ENCODE measurements at places on chromosomes 12 and 14. TPM values are rescaled to one million over a fixed set of nuclear protein-coding genes. Genes with fewer than 3 reads are reported as not detected.
A peak's percentile ranks its signal among the peaks of the same experiment; 100 is the strongest.

POTEM gene
- total RNA-seq, result 0.57 TPM

- DNase-seq, result peak; percentile 25
Measured at GRCh38 chr12:122961531-122962329, 4.5 kb downstream of the ABCB9 start.

DNA sequence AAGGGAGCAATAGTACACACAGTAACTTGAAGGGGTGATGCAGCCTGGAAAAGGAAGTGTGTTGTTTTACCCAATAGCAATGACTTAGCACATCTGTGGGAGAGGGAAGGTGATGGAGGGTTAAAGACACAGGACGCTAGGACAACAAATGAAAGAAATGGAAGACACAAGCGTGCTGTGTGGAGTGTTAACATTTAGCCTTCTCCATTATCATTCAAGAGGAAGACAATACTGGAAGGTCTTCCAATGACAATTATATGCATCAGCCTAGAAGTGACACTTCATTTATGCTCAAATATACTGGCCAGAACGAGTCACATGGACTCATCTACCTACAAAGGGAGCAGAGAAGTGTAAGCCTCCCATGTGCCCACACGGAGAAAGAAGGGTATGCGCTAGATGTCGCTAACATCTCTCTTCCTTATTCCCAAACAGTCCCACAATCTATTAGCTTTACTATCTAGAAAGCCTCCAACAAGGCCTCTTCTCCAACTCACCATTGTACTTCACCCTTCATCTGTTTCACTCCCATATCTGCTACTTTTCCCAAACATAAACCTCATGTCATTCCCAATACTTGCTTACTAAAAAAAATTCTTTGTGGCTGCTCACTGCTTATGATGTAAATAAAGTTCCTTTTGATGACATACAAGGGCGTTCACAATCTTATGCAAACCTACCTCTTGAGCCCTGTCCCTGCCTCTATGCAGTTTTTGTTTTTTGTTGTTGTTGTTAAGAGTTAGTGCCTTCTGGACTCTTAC lies 20.3 kb downstream of the PPM1H start:
- no peak for DNase-seq

DNA sequence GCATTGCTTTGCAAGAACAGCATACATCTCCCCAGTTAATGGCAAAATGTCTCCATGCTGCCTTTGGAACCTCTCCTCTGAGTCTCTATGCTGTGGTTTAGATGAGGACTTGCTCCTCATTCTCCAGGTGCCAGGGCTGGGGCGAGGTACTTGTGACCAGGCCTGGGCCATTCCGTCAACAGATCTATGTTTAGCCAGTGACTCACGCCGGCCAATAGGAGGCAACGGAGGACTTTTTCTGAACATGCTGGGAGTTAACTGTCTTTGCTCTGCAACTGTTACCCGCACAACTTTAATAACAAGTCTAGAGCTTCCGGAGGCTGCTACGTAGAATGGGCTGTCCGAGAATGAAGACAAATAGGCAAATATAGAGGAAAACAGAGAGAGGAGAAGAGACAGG lies 214.2 kb downstream of the GLT1D1 start:
- DNase-seq, result peak; percentile 74

GRCh38 chr12:109744986-109745942 lies 31.6 kb downstream of the FAM222A start:
- no peak for DNase-seq

DNA sequence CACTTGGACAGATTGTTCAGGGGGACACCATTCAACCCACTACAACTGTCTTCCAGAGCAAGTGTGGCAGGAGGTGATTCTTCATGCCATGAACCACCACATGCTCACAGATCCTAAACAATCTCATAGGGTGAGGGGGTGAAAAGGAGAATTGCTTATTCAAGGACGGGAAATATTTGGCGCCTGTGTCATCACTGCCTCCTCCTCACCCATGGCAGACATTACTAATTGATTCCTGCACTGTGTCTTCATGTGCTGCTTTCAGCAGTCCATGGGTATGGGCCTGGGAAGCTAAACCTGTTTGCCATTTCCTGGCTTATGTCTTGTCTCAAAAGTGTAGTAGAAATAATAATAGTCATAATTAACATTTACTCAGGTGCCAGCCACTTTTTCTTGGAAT lies 31.3 kb downstream of the MMAB start:
- DNase-seq, result peak; percentile 58

GRCh38 chr12:2589381-2589780 lies 205.4 kb upstream of the FKBP4 start:
- no peak for DNase-seq

GRCh38 chr12:11556682-11557081 lies 92.8 kb upstream of the ETV6 start:
- DNase-seq, result no peak

- DNase-seq, result peak; percentile 76
Measured at GRCh38 chr12:75489613-75490210, 9.2 kb downstream of the GLIPR1 start.

- no peak for DNase-seq
Measured at GRCh38 chr12:45509187-45509586, 220.3 kb upstream of the ARID2 start.

DNA sequence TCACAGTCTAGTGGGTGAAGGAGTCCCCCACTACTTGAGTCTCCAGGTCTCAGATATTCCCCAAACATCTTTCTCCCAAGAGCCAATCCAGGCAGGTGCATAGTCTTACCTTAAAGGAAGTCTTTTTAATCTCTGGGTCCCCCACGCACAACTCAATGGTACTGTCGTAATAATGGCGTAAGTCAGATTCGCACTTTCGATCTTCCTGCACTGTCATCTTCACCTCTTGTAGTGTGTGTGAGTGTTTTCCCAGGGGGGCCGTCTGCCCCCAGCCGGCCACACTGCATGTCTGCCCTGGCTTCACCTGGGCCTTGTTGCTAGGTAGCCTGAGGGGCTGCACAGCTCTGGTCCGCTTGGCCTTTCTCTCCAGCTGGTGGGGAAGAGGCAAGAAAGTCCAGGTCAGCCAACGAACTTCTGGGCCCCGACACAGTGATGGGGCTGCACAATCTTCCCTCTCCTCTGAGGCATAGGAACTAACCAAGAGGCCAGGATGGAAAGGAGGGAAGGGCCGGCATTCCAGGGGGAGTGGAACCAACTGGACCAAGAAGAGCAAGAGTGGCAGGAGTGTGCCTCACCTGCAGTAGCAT lies 2.1 kb downstream of the GZMB start:
- DNase-seq, result no peak

DNA sequence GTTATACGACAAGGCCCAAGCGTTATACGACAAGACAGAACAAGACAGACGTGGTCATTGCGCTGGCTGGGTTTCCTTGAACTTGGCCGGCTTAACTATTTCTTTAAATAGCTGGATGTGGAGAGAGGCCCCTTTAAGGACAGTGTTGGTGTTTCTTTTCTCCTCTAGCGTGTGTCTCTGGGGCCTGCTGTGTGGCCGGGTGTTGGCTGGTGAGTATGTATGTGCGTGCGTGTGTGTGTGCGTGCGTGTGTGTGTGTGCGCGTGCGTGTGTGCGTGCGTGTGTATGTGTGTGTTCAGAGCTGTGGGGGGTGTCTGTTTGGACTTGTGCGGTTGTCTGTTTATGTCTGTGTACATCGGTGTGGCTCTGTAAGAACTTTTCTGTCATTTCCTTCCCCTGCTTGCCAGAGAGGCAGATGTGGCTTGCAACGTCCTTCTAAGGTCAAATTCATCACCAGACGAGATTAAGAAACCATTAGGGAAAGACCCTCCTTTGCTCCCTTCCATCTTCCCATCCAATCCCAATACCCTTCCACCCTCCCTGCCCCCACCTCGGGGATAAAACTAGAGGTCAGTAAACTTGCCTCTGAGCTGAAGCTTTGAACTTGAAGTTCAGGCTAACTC lies 78.6 kb upstream of the TBX3 start:
- no peak for DNase-seq

- no peak for DNase-seq
Measured at GRCh38 chr12:119354172-119354571, 19.6 kb downstream of the CCDC60 start.

- no peak for DNase-seq
Measured at GRCh38 chr12:88816201-88816600, 235.9 kb upstream of the KITLG start.

- no peak for DNase-seq
Measured at GRCh38 chr12:50120521-50120920, 8.5 kb downstream of the COX14 start.

MORN3 gene
- total RNA-seq, result not detected

DNA sequence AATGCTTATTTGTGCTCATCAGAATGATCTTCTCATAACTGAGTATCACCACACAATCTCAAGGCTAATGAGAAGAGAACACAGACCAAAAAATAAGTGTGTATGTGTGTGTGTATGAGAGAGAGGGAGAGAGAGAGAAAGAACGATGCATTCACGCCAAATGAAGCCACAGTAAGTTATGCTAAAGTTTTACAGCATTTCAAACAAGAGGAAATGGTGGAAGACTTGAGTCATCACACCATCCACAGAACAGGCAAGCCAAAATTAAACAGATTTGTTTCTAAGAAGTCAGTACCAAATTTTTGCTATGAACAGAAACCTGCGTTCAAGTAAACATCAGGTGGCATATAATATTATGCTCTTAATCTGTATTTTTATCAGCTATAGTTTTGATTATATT lies 141.2 kb downstream of the MED13L start:
- peak; percentile 51 for DNase-seq

FOXG1 gene
- total RNA-seq, result 1.8 TPM

GPR65 gene
- total RNA-seq, result not detected

GRCh38 chr12:47863467-47863866 lies 41.3 kb downstream of the VDR start:
- no peak for DNase-seq

ERO1A gene
- 135 TPM for total RNA-seq

SCNN1A gene
- total RNA-seq, result 0.23 TPM

- no peak for DNase-seq
Measured at GRCh38 chr14:68612049-68612448, 180.8 kb downstream of the ZFP36L1 start.

GRCh38 chr14:101562659-101563351 lies 1.5 kb downstream of the DIO3 start:
- no peak for DNase-seq

DNA sequence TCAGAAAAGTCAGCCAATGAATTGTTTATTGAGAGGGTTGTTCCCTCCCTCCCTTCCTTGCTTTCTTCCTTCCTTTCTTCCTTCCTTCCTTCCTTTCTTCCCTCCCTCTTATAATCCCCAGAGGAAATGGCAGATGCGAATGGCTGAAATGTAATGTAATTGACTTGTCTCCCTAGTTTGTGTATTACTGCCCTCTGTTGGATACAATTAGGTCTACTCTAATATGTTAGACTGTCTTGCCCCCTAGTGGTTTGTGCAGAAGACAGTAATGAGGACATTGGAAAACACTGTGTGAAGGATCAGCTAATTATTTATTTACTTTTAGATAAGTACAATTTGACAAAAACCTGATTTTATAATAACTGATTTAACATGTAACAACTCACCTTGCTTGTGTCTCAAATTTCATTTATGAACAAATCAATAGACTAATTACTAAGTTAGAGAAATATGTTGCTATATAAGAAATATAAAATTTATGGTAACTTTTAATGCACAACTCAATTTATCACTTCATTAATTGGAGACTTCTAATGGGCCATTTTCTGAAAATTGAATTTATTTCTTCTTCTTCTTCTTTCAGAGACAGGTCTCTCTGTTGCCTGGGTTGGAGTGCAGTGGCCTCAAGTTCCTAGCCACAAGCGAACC lies 229.8 kb upstream of the LRIG3 start:
- peak; percentile 70 for DNase-seq

- DNase-seq, result no peak
Measured at GRCh38 chr12:1848745-1849144, 28.4 kb downstream of the LRTM2 start.

DNA sequence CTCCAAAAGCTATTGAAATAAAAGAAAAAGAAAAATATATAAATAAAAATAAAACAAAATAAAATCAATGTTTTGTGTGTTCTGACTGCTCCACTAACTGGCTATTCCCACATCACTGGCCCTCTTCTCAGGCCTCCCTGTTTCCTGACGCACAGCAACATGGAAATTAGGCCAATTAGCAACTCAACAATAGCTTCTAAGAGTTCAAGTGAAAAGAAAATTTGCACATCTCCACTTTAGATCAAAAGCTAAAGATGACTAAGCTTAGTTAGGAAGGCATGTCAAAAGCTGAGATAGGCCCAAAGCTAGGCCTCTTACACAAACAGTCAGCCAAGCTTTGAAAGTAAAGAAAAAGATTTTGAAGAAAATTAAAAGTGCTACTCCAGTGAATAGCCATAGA lies 200.8 kb downstream of the DUSP6 start:
- DNase-seq, result no peak

GRCh38 chr14:77612011-77612620 lies 4.3 kb downstream of the SPTLC2 start:
- no peak for DNase-seq

GRCh38 chr12:123271001-123271668 lies 521 bp downstream of the CDK2AP1 start:
- peak; percentile 80 for DNase-seq

- peak; percentile 36 for DNase-seq
Measured at GRCh38 chr14:44170101-44170500, 337.0 kb downstream of the FSCB start.

TCL1B gene
- 0.42 TPM for total RNA-seq

SLC8A3 gene
- total RNA-seq, result 0.40 TPM

DICER1 gene
- 35.0 TPM for total RNA-seq

GRCh38 chr12:7512553-7512952 lies 9.0 kb upstream of the CD163 start:
- peak; percentile 67 for DNase-seq

GRCh38 chr12:5276327-5276880 lies 155.5 kb upstream of the NTF3 start:
- DNase-seq, result no peak
